NCI-H524 treated with DMSO at 0.1 percent for 48 hours (cell line): ENCODE measurements at places on chromosomes 6 and 20.

DNA sequence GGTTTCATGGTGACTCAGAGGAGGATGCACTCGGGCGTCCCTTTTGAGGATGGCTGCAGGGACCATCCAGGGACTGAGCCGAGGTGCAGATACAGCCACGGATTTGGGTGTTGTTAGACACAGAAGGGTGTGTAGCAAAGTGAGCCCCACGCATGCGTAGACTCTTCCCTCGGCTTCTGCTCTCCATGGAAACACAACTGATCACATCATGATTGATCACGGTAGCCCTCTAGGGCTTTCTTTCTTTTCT, 606 bp upstream of the ULBP1 start:
- DNase-seq = no peak

- no peak for DNase-seq
Measured at GRCh38 chr6:7154341-7155139, 46.8 kb downstream of the RREB1 start.

DNA sequence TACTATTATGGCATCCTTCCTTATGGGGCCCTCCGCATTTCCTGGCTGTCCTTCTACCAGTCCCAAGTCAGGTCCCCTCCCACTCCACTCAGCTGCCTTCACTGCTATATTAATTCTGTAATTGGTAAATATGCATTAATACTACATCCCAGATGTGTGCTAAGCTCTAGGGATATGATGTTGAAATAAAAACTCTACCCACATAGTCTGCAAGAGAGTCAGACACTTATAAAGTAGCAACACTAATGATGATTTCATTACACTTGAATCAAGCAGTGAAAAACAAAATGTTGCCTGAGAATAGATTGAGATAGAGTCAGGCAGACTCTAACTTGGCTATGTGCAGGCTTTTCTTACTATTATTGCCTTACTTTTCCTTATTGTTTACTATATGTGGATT, 62.4 kb downstream of the AIG1 start:
- DNase-seq = no peak

DNA sequence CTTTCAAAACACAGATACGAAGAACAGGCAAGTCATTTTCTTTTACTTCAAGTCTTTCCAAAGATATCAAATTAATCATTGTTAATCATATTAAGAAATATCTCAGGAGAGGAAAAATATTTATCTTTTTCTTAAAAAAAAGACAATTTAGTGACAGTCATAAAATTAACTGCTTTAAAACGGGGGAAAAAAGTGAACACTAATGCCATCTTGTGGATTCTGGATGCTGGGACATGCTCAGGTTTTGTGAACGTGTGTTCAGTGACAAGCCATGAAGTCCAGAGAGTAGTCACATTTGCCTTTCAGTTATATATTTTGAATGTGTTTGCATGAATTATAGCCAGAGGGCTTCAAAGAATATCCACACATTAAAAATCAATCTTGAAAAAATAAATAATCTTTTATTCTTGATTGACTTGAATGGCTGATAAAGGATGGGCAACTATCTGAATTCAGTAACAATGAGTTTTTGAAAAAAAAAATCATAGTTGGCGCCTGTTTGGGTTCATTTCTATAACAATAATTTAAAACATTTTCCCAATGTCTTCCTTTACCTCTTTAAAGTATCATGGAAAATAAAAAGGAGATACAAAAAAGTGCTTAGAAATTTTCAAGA, 74.7 kb upstream of the NOX3 start:
- no peak for DNase-seq

- DNase-seq = no peak
Measured at GRCh38 chr6:46967826-46968349, 46.1 kb upstream of the ADGRF5 start.

DNA sequence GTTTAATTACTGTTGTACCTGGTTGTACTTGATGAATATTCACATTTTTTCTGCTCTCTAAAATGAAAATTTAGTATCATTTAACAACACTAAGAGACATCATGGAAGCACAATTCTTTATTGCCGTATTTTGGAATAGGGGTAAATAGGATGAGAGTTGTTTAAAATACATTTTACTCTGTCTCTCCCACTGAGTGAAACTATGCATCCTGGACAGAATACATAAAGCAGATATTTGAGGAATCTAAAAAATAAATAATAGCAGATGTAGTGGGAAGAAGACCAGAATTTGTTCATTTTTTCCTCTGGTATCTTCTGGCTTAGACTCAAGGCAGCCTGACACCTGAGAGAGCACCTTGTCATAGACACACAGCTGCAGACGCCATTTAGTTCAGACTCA, 119.1 kb upstream of the AHI1 start:
- no peak for DNase-seq

- DNase-seq = no peak
Measured at GRCh38 chr6:167731731-167732422, 94.8 kb upstream of the AFDN start.

DNA sequence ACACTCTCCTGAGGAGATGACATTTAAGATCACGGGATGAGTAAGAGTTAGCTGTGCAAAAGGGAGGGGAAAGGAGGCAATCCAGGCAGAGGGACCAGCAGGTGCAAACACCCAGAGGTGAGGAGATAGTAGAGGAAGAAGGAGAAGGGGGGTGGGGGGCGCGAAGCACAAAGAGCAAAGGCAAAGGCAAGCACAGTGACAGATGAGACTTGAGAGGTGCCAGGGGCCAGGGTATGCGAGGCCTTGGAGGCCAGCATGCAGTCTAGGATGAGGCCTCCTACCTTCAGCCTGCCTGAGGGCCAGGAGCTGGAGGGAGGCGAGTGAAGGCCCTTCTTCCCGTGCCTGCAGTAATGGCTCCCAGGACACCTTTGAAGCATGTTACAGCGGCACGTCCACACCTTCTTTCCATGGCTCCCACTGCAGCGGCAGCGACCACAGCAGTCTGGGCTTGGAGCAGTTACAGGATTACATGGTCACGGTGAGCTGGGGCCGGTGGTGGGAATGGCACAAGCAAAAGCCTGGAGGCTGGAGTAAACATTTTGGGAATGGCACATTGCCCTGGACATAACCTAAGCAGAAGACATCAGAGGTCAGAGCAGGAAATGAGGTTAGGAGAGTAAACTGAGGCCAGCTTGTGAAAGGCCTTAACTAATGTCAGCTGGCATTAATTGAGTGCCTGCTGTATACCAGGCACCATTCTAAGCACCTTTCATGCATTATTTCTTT, 18.6 kb downstream of the CCM2L start:
- DNase-seq = peak; percentile 17

DNA sequence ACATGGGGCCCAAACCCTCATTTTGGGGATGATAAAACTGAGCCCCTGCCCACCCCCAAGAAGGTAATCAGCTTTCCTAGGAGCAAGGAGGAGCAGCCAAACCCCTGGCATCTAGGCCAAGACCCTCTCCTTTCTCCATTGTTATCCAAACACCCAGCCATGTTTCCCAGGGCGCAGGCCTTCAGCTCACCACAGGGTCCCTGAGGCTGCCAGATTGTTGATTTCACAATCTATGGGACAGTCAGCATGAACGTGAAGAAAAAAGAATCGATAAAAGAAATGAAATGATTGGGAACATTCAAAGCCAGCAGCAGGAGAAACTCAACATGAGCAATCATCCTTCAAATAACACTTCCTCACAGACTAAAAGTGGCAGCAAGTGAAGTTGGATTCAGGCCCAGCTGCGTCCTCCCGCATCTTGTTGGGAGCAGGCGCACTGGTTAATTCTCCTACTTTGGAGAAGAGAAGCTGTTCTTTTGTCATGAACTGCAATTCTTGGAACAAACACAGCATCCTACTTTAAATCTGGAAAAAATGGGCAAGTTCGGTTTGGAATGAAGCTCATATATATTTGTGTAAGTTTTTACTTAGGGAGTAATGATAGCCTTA, 241.8 kb upstream of the PRDM1 start:
- no peak for DNase-seq

DNA sequence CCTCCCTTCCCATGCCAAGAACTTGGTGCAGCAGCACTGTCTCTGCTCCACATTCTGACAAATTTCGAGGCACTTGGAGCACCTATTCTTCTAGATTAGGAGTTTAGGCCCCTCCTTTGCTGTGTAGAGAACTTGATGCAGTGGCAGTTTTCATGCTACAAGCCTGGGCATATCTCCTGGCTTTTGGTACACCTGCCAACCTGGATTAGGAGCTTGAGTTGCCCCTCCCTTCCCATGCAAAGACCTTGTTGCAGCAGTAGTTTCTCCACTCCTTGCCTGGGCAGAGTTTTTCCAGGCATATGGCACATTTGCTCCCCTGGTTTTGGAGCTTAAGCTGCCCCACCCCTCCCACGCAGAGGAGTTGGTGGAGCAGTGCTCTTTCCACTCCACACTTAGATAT, 956.1 kb downstream of the EYS start:
- no peak for DNase-seq

GRCh38 chr6:4936681-4937041, 67.2 kb downstream of the RPP40 start:
- DNase-seq = no peak
